ENCODE measurements at places on chromosomes 7 and 10.

- DNase-seq, result peak; percentile 77
Measured at GRCh38 chr7:43303740-43304241, 191.3 kb downstream of the HECW1 start.

DNA sequence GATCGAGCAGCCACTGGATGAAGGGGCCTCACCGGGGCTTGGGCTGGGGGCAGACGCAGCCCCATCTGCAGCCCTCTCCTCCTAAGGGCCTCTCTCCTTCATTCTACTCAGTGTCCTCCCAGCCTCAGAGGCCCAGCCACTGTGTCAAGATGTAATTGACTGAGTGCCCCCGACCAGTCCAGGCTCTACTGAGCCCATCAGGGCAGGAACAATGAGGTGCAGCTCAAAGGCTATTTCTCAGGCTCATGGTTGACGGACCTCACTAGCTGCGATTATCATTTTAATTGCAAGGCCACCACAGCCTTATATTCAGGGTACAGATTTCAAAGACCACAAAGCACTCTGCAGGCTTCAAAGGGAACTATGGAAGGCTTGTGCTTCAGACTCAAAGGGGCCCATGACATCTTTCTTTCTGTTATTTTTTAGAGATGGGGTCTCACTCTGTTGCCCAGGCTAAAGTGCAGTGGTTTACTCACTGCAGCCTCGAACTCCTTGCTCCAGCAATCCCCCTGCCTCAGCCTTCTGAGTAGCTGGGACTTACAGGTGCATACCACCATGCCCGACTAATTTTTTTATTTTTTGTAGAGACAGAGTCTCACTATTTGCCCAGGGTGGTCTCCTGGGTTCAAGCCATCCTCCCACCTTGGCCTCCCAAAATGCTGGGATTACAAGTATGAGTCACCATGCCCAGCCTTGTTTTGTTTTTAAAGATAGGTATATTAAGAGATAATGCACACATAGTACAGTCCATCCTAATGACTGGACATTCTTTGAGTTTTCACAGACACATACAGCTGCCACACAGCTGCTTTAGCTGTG, 23.7 kb downstream of the SLC29A3 start:
- DNase-seq, result no peak

- DNase-seq, result no peak
Measured at GRCh38 chr7:142329062-142329790, 71.4 kb upstream of the PRSS58 start.

- no peak for DNase-seq
Measured at GRCh38 chr7:91287371-91288084, 23.3 kb downstream of the FZD1 start.

DNA sequence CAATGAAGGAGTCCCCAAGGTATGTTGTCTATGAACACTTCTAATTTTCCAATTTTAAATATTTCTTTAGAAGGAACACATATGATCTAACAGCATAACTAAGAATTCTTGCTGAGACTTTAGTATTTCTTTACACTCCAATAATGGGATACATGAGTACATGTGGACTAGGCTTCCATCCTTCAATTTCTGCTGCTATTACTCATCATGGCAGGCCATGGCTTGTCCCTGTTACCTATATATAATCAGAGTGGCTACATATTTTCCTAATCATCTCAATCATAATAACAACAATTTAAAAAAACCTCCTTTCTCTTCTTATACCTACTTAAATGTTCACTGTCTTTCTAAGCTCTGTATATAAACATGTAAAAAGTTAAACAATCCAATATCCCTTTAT, 60.3 kb upstream of the TAC1 start:
- no peak for DNase-seq

All from stimulated activated CD8-positive, alpha-beta memory T cell treated with anti-CD3 and anti-CD28 coated beads, Interleukin-4, amount 100 ng/mL, for 48 hours (primary cell).